Hippocampal formation (tissue), 2 donors: ENCODE measurements at places on chromosomes 2 and 18.

GRCh38 chr2:217301142-217301925, 441.5 kb upstream of the TNP1 start:
- DNase-seq = no peak

DNA sequence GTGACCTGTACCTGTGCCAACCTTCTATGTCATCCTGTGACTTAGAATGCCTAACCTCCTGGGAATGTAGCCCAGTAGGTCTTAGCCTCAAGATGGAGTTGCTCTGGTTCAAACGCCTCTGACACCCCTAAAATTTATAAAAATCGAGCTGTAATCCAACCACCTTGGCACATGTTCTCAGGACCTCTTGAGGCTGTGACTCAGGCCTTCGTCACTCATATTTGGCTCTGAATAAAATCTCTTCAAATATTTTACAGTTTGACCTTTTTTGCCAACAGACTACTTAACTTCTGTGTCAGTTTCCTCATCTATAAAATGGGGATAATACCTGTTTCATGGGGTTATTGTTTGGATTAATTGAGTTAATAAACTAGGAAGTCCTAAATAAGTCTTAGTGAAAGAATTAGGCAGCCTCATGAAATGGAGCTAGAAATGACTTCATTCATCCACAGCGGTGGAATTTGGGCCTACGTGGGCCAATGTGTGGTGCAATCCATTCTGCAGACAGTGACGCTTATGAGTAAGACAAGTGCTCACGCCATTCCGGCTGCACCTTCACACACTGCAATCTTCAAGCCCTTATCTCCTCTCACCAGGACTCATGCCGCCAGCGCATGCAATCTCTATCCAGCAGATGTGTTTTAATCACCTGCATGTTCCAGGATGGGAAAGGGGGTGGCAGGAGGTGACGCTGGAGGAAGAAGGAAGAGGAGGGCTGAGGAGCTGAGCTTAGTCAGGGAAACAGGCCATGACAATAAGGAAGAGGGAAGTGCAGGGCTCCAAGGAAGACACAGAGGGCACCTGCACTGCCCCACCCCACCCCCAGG, 2.0 kb upstream of the UBE2F start:
- DNase-seq = no peak

- no peak for DNase-seq
These were observed 136.4 kb downstream of the INHBB start for GRCh38 chr2:120482334-120482733.

DNA sequence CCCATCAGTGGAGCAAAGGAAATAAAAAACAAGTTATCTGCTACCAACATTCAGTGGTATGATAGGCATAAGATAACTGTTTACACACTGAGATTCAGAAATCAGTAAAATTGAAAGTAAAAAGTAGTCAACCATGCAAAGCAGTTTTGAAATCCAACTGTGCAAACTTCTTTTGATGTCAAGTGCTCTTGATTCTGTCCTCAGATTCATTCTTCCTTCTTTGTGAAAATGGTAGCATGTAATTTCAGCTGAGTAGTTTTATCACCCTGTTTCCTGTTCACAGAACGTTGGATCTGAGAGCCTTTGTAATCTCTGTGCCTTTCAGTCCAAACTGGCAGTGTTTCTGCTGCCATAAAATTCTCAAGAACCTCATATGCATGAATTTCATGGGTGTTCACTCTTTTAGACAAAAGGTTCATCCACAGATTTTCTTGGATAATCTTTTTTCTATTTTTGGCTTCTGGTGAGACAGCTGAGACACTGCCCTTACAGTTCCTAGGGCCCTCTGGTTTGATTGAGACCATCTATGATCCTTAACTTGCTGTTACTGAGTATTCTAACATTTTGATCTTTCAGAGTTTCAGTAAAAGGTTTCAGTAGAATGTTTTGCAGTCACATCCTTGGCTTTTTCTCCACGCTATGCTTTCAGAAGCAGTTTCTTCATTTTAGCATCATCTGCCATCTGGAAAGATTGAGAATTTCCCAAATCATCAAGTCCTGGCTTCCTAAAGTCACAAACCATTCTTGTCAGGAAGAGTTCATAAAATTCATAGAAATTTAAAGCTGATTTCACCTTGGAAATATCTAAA, 272.3 kb upstream of the EPHA4 start:
- DNase-seq = no peak

- DNase-seq = no peak
These were observed 85.7 kb downstream of the SEMA4F start for GRCh38 chr2:74739733-74740241.

GRCh38 chr18:62334120-62334519, 9.0 kb downstream of the TNFRSF11A start:
- no peak for DNase-seq

DNA sequence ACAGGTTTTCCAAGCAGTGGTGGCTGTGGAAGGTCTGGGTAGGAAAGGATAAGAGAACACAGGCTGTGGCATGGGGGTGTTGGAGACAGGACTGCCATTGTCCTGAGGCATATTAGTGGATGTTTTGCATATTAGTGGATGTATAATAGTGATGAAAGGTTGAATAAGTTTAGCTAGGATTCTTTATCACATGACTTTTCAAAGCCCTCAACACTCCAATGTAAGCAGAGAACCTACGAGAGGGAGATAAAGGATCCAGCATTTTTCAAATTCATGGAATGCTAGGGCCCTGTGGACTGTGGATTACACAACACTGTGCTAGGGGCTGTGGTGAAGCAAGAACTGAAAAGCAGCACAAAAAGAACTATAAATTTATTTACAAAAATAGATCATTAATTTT, 63.2 kb downstream of the POLE4 start:
- DNase-seq = no peak

DNA sequence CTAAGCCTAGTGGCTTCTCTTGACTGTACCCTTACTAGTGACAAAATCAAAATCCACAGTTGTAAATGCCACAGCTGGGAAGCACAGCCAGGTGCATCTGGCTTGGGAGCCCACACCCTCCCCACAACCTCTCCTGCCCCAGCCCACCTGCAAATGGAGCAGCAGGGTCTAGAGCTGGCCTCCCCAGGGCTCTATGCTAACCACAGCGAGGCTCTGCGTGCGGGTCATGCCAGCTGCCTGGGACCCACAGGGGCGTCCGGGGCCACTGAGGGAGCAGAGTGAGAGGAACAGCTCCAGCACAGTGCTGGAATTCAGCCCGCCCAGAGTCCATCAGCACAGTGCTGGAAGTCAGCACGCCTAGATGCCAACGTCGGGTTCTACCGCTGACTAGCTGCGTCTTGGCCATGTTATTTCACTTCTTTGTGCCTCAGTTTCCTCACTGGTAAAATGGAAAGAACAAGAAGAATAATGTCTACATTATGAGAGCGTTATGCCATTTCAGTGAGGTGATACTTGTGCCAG, 109.1 kb upstream of the ID2 start:
- no peak for DNase-seq

- no peak for DNase-seq
These were observed 29.4 kb downstream of the ITM2C start for GRCh38 chr2:230893841-230894781.

GRCh38 chr18:10590412-10590811, 64.6 kb downstream of the NAPG start:
- DNase-seq = no peak

GRCh38 chr2:58666323-58666970, 425.3 kb upstream of the FANCL start:
- no peak for DNase-seq

- no peak for DNase-seq
These were observed 300.4 kb downstream of the ZNF407 start for GRCh38 chr18:74897971-74898657.

DNA sequence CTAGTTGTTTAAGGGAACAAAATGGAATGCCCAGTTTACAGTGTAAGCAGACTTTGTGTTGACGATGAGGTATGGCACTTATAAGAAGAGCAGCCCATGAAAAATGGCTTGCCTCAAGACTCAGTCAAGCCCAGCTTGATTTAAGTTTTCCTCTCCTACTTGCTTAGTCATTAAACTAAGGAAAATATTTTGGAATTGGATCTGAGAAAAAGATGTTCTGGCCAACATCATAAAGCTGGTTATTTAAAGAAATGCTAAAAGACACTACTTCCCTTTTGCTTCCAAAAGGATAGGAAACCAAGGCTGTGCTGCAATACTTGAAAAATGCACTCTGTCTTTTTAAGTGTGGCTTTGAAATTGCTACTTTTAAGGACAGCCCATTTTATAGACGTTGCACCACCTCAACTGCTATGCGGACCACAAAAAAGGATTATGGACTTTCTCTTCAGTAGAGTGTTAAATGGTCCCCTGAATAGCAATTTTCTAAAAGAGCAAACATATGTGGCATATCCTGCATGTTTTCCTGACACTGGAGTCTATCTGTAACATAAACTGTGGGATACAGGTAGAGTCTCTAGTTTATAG, 32.1 kb downstream of the CCDC141 start:
- no peak for DNase-seq

- DNase-seq = no peak
These were observed 177.8 kb downstream of the LNPK start for GRCh38 chr2:175824243-175824642.

GRCh38 chr2:130949954-130950353, 113.2 kb downstream of the ARHGEF4 start:
- no peak for DNase-seq

GRCh38 chr2:232875256-232876121, 5.4 kb downstream of the SNORC start:
- DNase-seq = peak; percentile 35

DNA sequence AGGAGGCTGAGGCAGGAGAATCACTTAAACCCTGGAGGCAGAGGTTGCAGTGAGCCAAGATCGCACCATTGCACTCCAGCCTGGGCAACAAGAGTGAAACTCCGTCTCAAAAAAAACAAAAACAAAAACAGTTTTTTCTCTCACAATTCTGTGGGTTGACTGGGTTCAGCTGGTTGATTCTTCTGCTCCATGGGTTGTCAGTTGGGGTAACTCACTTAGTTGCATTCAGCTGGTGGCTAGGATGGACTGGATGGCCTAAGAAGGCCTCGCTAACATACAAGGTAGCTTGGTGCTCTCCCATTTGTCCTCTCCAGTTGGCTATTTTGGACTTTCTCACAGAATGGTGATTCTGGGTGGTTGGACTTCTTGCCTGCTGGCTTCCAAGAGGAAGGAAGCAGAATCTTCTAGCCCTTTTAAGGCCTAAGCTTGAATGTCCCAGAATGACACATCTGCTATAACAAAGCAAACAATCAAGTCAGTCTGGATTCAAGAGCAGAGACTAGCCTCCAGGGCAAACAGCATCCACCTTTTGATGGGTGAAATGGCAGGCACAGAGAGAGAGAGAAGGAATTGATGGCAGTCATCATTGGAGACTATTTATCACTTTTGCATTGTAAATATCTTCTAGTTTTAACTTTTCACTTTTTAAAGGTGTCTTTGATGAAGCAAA, 17.9 kb downstream of the LAMA3 start:
- DNase-seq = no peak

GRCh38 chr2:122960759-122961641, 1064.1 kb upstream of the CNTNAP5 start:
- no peak for DNase-seq

DNA sequence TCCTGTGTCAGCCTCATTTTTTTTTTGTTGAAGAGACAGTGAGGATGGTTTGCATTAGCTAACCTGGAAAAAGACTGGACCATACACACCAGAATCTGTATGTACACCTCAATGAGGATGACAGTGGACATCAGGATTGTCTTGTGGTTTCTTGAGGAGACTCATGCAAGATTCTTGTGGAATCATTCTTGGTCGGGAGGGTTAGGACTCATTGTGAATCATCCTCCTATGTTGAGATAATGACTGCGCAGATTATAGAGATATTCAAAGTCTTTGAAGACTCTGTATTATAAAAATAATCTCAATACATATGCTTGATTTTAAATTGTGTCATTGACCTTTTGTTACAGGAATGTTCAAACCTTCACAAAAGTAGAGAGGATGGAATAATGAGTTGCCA, 49.1 kb upstream of the DOCK10 start:
- no peak for DNase-seq

DNA sequence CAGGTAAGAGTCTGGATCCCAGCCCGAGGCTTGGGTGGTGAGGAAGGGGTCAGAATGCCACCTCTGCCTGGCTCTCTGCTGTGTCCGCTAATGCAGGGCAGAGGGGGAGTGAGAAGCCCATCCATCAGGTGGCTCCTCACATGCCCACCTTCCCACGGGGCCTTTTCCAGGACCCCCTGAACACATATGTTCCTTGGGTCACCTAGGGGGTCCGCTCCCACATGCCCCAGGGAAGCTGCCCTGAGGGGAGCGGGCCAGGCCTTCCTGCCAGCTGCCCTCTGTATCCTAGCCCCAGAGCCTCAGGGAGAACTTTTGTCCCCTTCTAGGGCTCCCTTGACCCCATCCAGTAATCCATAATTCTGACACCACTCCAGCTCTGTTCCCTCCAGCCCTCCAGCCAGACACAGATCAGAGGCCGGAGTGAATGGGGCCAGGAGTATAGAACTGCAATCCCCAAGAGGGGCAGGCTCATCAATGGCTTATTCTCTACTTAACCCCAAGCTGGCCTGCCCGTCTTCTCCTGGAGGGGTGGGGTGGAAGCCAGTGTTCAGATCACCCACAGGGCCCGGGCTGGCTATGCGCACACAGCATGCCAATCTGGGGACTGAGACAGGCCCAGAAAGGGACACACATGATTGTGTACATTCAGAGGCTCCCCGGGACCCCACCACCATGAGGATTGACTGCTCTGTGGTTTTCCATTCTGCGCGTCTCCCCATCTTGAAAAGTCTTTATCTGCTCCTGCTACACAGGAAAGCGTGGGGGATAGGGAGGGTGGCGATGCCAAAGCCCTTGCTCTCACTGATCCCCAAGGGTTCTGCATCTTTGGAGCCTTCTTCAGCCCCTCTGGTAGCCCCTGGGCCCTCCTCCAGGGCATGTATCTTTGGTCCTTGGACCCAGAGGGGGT, 1.1 kb downstream of the EMILIN1 start:
- no peak for DNase-seq

DNA sequence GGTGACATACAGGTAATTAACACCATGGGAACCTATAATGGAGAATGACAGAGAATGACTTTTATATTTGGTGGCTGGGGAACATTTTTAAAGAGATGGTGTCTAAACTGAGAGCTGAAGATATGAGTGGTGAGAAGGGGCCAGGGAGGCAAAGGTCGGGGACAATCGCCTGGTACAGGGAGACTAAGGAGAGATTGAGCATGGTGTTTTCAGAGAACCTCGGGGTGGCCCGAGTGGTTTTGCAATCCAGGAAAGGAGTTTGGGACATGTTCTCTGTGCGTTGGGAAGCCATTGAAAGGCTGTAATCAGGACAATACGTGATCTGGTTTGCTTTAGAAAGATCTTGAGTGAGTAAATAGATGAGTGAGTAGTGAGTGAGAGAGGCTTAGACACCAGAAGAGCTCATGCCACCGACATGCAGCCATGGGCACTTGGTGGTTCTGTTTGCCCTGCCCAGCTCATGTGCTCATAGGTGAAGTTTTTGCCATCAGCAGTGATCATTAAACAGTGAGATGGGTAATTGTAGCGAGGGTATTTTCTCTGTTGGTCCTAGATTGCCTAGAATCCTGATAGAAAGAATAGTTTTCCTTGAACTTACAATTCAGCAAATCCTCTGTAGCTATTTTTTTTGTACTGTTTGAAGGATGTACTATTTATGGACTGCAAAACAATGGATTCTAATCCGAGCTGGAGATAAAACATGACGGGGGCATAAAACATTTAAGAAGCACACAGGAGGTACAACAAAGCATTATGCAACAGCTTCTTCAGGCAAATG, 114.7 kb downstream of the SH3RF3 start:
- no peak for DNase-seq

GRCh38 chr2:106830191-106830590, 55.8 kb downstream of the ST6GAL2 start:
- DNase-seq = no peak
